ENCODE measurements at places on chromosomes 5 and 9. TPM values are rescaled to one million over a fixed set of nuclear protein-coding genes. Genes with fewer than 3 reads are reported as not detected.

Gene P4HA2
- total RNA-seq, result 0.54 TPM

Gene CARD9
- total RNA-seq, result 23.4 TPM

Gene IFNK
- not detected for total RNA-seq

Gene GNA14
- under 0.01 TPM for total RNA-seq

Gene COL5A1
- total RNA-seq, result 10.5 TPM

Gene PCDHGB3
- 3.5 TPM for total RNA-seq

Gene GABBR2
- total RNA-seq, result not detected

Gene CCL28
- total RNA-seq, result 8.9 TPM

Gene KCNN2
- under 0.01 TPM for total RNA-seq

Gene IDNK
- total RNA-seq, result 6.5 TPM

Gene PRRX2
- total RNA-seq, result not detected

Gene G3BP1
- total RNA-seq, result 78.6 TPM

Gene CLINT1
- 181 TPM for total RNA-seq

Gene TRAPPC13
- 5.1 TPM for total RNA-seq

Gene NELFB
- 72.7 TPM for total RNA-seq

Gene GABRA6
- not detected for total RNA-seq

Gene GFI1B
- 72.4 TPM for total RNA-seq

Gene C9
- total RNA-seq, result not detected

Gene IFNA13
- total RNA-seq, result not detected

Gene PCDHA9
- total RNA-seq, result under 0.01 TPM

Gene PTRH1
- total RNA-seq, result 20.7 TPM

Gene NDFIP1
- total RNA-seq, result 69.7 TPM

Gene TPM2
- total RNA-seq, result 5.7 TPM

Gene CCDC187
- total RNA-seq, result 0.81 TPM

Gene SLCO6A1
- total RNA-seq, result not detected

Gene EPB41L4A
- total RNA-seq, result under 0.01 TPM

Gene PTGER4
- 323 TPM for total RNA-seq

Gene PAM
- total RNA-seq, result 13.7 TPM

Gene SPAG8
- total RNA-seq, result 3.2 TPM

Gene REEP2
- total RNA-seq, result 2.7 TPM

Gene HAVCR2
- total RNA-seq, result 5.9 TPM

Gene DAPK1
- 148 TPM for total RNA-seq

Gene CRAT
- total RNA-seq, result 46.9 TPM

Gene MBLAC2
- 12.9 TPM for total RNA-seq

Gene ISL1
- not detected for total RNA-seq

Gene PCDHGC5
- 0.27 TPM for total RNA-seq

Gene OLFM1
- 0.27 TPM for total RNA-seq

Gene CDC26
- total RNA-seq, result 8.1 TPM

Gene GRXCR2
- not detected for total RNA-seq

Gene PURA
- 4.3 TPM for total RNA-seq

Gene TIMD4
- not detected for total RNA-seq

Gene PPP3R2
- total RNA-seq, result not detected

Gene PCDHGB6
- total RNA-seq, result 0.81 TPM

Gene OR1J4
- under 0.01 TPM for total RNA-seq

Gene GDNF
- under 0.01 TPM for total RNA-seq

Gene SLC4A9
- not detected for total RNA-seq

Gene DND1
- 0.54 TPM for total RNA-seq

Gene GABRG2
- under 0.01 TPM for total RNA-seq

Gene ENTREP1
- under 0.01 TPM for total RNA-seq

Gene PCDHGB7
- total RNA-seq, result 2.2 TPM

Gene CDK5RAP2
- 25.0 TPM for total RNA-seq

Gene HAVCR1
- 0.54 TPM for total RNA-seq
